Spleen (tissue), 13 donors: ENCODE measurements at places on chromosomes 11 and 22. TPM values are rescaled to one million over a fixed set of nuclear protein-coding genes. Genes with fewer than 3 reads are reported as not detected.
A peak's percentile ranks its signal among the peaks of the same experiment; 100 is the strongest.

The GLYAT gene
- polyA plus RNA-seq, result not detected

- no peak for DNase-seq
These were observed 43.6 kb downstream of the PPARA start for GRCh38 chr22:46193898-46194310.

The SLC17A6 gene
- not detected for polyA plus RNA-seq

The TRPC6 gene
- 0.30 TPM for polyA plus RNA-seq

- DNase-seq, result no peak
These were observed 95.3 kb upstream of the TBCEL start for GRCh38 chr11:120928627-120929026.

GRCh38 chr11:109071262-109071661 is 350.7 kb upstream of the C11orf87 start:
- DNase-seq, result no peak

DNA sequence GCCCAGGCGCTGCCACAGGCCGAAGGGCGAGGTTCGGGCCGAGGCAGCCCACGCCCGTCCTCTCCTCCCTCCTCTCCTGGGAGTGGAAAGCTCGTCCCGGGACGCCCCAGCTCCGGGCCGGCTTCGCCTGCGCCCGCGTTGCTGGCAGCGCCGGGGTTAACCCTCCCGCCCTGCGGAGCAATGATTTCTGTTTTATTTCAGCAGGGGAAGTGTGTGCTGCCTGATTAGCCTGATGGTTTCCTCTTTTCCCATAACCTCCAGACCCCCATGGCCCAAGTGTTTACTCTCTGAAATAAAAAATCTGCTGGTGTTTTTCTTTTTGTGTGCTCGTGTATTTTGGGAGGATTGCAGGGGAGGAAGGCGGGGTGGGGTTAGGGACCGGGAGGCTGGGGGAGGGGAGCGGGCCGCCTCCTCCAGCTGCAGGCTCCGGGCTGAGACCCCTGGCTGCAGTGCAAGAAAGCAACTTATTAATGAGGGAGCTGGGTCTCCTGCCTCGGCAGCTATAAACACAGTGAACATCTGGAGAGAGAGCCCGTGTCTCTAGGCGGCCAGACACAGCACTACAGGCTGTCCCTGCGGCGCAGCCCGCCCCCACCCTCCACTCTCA is 38.6 kb downstream of the ETS1 start:
- DNase-seq, result peak; percentile 91

DNA sequence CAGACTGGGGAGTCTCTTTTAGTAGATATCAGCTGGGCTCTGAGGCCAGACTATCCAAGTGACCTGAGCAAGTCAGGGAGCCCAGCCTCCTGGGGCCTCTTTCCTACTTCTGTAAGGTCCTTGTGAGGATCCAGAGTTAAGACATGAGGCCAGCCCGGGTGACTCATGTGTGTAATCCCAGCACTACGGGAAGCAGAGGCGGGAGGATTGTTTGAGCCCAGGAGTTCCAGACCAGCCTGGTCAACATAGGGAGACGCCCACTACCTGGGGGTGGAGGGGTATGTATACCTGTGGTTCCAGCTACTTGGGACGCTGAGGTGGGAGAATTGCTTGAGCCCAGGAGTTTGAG is 36.9 kb upstream of the POLA2 start:
- DNase-seq, result no peak

- DNase-seq, result no peak
These were observed 2.4 kb upstream of the TRIM68 start for GRCh38 chr11:4610258-4610935.

- no peak for DNase-seq
These were observed 158.9 kb downstream of the CADM1 start for GRCh38 chr11:115345361-115345760.

The LDLRAD3 gene
- polyA plus RNA-seq, result 1.7 TPM

GRCh38 chr11:93840981-93841380 is 9.4 kb downstream of the VSTM5 start:
- no peak for DNase-seq

DNA sequence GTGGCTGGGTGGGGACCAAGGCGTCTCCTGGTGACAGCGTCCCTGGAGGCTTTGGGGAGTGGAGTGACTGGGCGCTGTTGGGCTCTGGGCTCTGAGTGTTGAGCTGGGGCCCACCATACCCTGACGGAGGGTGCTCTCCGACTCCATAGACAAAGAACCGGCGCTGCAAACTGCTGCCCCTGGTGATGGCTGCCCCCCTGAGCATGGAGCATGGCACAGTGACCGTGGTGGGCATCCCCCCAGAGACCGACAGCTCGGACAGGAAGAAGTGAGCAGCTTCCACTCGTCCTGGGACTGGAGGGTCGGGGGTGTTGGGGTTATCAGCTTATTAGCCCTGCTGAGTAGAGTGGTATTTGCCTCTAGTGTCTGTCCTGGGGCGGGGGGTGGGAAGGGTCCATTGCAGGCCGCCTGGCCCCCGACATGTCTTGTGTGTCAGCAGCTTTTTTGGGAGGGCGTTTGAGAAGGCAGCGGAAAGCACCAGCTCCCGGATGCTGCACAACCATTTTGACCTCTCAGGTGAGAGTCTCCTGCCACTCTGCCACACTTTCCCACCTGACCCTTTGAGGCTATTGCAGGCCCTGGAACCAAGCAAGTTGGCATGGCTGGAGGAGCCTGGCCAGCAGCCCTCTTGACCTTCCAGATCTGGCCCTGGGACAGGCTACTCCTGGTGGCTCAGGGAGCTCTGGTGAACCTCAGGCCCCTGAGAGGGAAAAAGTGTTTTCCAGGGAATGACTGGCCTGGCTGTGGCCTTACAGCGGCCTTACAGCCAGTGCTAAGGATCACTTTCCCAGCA is 7.6 kb downstream of the CLDN5 start:
- DNase-seq, result no peak

DNA sequence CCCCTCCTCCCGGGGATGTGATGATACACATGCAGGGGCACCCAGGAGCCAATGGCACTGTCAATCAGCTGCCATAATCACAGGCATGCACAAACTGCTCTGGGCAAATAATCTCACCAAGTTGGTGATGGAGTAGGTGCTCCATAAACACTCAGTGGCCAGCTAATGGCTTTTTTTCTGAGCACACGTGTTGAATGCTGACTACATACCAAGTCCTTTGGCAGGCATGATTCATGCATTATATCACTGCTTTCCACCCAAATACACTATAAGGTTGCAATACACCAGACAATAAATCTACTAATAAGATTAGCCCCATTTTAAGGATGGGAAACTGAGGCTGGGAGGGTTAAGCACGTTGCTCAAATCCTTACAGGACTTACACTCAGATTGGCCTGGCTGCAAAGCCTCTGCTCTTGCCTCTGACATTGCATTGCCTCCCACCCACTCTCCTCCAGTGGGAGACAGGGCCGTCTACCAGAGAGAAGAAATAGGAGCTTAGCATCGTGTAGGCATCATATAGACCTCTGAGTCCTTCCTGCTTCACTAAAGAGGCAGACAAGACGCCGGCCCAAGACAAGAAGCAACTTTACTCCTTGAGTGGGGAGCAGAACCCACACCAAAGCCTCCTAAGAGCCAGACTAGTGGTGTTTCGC is 32.7 kb upstream of the ACCSL start:
- DNase-seq, result no peak

- no peak for DNase-seq
These were observed 169.1 kb upstream of the B3GAT1 start for GRCh38 chr11:134581121-134581626.

The OR2AG2 gene
- not detected for polyA plus RNA-seq

The HBE1 gene
- polyA plus RNA-seq, result 0.21 TPM

GRCh38 chr22:26330971-26331625 is 98.0 kb upstream of the ASPHD2 start:
- no peak for DNase-seq

The CNTN5 gene
- not detected for polyA plus RNA-seq

The SAA4 gene
- polyA plus RNA-seq, result not detected

DNA sequence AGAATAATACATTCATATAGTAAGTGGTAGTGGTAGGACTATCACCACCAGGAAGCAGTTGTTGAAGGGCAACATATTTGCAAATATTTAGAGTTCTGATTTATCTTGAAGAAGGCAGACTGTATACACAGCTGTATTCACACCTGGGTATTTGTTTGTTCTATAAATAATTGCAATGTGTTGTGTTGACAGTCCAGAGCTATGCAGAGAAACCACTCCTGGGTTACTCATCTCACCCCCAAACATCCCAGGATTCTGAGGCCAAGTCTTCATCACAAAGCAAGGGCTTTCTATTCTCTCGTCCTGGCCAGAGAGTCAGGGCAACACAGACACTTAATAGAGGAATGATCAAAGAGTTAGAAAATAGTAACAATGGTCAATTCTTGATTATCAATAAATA is 102.1 kb upstream of the FAT3 start:
- no peak for DNase-seq

DNA sequence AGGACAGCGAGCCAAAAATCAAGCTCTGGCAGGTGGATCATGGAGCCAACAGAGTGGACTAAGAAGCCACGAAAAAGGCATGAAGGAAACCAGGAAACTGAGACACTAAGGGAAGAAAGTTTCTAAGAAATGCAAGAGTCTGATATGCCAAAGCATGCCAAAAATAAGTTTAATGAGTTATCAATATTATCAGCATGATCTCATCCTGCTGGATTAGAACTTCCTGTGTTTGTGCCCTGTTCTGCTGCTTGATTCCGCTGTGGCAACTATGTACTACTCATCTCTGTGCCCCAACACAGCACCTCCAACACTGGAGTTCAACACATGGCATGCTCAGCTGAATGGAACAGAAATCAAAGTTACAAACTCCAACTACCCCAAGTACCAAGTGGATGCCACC is 10.8 kb downstream of the SNX19 start:
- DNase-seq, result no peak

DNA sequence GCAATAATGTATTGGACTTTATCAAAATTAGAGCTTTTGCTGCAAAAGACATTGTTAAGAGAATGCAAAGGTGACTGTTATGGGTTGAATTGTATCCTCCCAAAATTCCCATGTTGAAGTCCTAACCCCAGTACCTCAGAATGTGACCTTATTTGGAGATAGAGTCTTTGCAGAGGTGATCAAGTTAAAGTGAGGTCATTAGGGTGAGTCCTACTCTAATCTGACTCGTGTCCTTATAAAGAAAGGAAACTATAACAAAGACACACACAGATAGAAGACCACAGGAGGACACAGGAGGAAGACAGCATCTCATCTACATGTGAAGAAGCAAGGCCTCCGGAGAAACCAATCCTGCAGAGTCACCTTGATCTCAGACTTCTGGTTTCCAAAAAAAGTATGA is 1011.2 kb downstream of the TBC1D22A start:
- DNase-seq, result no peak

DNA sequence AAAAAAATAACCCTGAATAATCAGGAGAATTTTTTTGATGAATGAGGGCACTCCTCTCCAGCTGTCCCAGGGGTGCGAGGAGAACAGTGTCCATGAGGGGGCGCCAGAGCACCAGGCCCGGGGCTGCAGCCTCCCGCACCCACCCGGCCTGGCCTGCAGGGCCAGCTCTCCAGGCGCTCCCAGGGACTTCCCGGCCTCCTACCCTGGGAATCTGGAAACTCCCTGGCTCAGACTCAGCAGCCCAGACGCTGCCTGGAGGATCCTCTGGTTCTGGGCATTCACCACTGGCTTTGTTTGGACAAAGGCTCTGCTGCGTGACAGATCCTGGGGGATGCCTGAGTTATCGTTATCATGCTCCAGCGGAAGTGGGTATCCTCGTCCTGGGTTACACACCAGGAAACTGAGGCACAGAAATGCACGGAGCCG is 31.0 kb downstream of the MCM5 start:
- peak; percentile 91 for DNase-seq

The CDC42BPG gene
- 0.74 TPM for polyA plus RNA-seq

The DNAJB7 gene
- polyA plus RNA-seq, result not detected

- DNase-seq, result no peak
These were observed 3.2 kb downstream of the SIRT3 start for GRCh38 chr11:232783-233565.

GRCh38 chr11:63945477-63946163 is 6.8 kb downstream of the NAA40 start:
- DNase-seq, result no peak

DNA sequence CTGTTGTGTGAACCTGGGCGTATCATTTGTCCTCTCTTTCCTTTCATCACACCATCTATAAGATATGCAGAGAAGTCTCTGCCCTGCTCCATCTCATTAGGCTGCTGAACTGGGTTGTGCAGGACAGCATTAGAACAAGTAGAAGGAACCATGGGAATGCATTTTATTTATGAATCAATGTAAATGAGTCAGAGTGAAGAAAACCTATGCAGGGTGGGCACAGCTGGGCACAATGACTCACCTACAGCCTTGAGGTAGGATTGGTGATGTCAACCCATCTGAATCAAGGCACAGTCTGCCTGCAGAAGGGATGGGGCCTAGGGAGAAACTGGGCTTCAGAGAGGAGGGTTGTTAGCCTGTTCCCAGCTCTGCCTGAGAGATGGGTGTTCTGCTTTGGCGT is 123.4 kb downstream of the CSNK2A3 start:
- no peak for DNase-seq

- no peak for DNase-seq
These were observed 32.4 kb upstream of the MSANTD2 start for GRCh38 chr11:124832571-124832970.

DNA sequence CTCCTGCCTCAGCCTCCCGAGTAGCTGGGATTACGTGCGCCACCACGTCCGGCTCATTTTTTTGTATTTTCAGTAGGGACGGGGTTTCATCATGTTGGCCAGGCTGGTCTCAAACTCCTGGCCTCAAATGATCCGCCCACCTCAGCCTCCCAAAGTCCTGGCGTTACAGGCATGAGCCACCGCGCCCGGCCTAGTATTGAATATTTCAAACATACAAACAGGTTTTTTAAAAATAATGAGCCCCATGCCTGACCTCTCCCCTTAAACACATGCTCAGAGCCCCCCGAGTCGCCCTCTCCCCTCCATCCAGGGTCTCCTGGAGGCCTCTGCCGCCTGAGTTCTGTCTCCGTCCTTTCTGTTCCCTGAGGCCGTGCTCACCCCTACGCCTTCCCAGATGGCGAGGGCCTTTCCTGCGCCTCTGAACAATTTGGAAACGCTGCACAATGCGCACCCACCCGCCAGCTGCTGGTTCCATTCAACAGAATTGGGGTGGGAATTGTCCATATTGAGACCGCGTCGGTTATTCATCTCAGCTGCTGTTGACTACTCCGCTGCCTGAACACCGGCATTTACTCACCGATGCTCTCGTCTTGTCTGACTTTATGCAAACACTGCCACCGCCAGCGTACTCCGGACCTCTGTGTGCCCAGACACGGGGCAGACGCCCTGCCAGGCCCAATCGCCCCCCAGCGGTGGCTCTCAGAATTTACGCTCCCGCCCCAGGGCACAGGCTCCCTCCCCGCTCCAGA is 13.6 kb upstream of the RNH1 start:
- no peak for DNase-seq

GRCh38 chr11:93655047-93655446 is 6.4 kb upstream of the CEP295 start:
- DNase-seq, result no peak

The FKBP2 gene
- 98.4 TPM for polyA plus RNA-seq

The LDHAL6A gene
- polyA plus RNA-seq, result not detected

The PPFIA1 gene
- polyA plus RNA-seq, result 18.3 TPM
